ENCODE measurements at places on chromosomes 12 and 14. TPM values are rescaled to one million over a fixed set of nuclear protein-coding genes. Genes with fewer than 3 reads are reported as not detected.

GZMB gene
- total RNA-seq = 2.1 TPM

LRP10 gene
- total RNA-seq = 105 TPM

ANKS1B gene
- 5.0 TPM for total RNA-seq

TTC8 gene
- total RNA-seq = 73.2 TPM

FOXN4 gene
- total RNA-seq = not detected

Data from ovary (tissue), 10 donors.